ENCODE measurements at places on chromosomes 2 and 18. TPM values are rescaled to one million over a fixed set of nuclear protein-coding genes. Genes with fewer than 3 reads are reported as not detected.

The SOWAHC gene
- total RNA-seq = 44.6 TPM

The PDCD1 gene
- not detected for total RNA-seq

The RAPGEF4 gene
- 1.3 TPM for total RNA-seq

The MRPL33 gene
- 45.9 TPM for total RNA-seq

The CD8B gene
- total RNA-seq = not detected

The CHN1 gene
- 1.2 TPM for total RNA-seq

The MCEE gene
- total RNA-seq = 29.8 TPM

The HS1BP3 gene
- total RNA-seq = 18.1 TPM

The RESP18 gene
- not detected for total RNA-seq

The APCDD1 gene
- 2.0 TPM for total RNA-seq

The ASB18 gene
- total RNA-seq = not detected

The COPS9 gene
- total RNA-seq = 108 TPM

The SEMA4C gene
- total RNA-seq = 72.7 TPM

The SERPINB8 gene
- total RNA-seq = 3.8 TPM

The MGAT5 gene
- total RNA-seq = 18.8 TPM

The IL36RN gene
- 8.6 TPM for total RNA-seq

The SCN2A gene
- 0.11 TPM for total RNA-seq

The COLEC12 gene
- under 0.01 TPM for total RNA-seq

The SLC14A1 gene
- total RNA-seq = 0.65 TPM

The RAB6C gene
- 1.2 TPM for total RNA-seq

The SERPINB3 gene
- not detected for total RNA-seq

The OSR1 gene
- 114 TPM for total RNA-seq

The ADGRF3 gene
- 0.54 TPM for total RNA-seq

The IGFBP2 gene
- 775 TPM for total RNA-seq

The MFSD2B gene
- total RNA-seq = not detected

The MSH2 gene
- total RNA-seq = 18.3 TPM

The KRTCAP3 gene
- 8.2 TPM for total RNA-seq

The IL18R1 gene
- total RNA-seq = 4.3 TPM

The GALNT13 gene
- 48.7 TPM for total RNA-seq

The DNAJC5G gene
- not detected for total RNA-seq

The NAT8 gene
- total RNA-seq = not detected

The ICOS gene
- not detected for total RNA-seq

The ST8SIA5 gene
- total RNA-seq = not detected

The TTR gene
- 0.39 TPM for total RNA-seq

The ZNF804A gene
- total RNA-seq = 0.22 TPM

The UPP2 gene
- total RNA-seq = not detected

The MARCO gene
- not detected for total RNA-seq

The KCNJ3 gene
- not detected for total RNA-seq

The LINC00305 gene
- total RNA-seq = not detected

The C2orf78 gene
- total RNA-seq = not detected

The DLX1 gene
- total RNA-seq = not detected

The POTEJ gene
- not detected for total RNA-seq

The HES6 gene
- 1.6 TPM for total RNA-seq

The ARHGEF33 gene
- total RNA-seq = 1.5 TPM

The GALNT5 gene
- total RNA-seq = 16.5 TPM

The IL1F10 gene
- not detected for total RNA-seq

The TTC31 gene
- total RNA-seq = 23.6 TPM

The KCNG3 gene
- total RNA-seq = not detected

The SERPINB12 gene
- not detected for total RNA-seq

The MXD1 gene
- total RNA-seq = 5.5 TPM

The SERPINB10 gene
- total RNA-seq = not detected

The NEUROD1 gene
- total RNA-seq = not detected

The BCL2L11 gene
- 18.5 TPM for total RNA-seq

The CCDC68 gene
- total RNA-seq = 0.43 TPM

The DLX2 gene
- total RNA-seq = not detected
